Activated naive CD4-positive, alpha-beta T cell treated with anti-CD3 and anti-CD28 coated beads for 36 hours (primary cell): ENCODE measurements at places on chromosomes 1 and 21.

- DNase-seq, result no peak
Measured at GRCh38 chr21:45580576-45581321, 38.5 kb upstream of the SLC19A1 start.

GRCh38 chr1:108504447-108504846 is 54.3 kb downstream of the NBPF6 start:
- DNase-seq, result no peak

DNA sequence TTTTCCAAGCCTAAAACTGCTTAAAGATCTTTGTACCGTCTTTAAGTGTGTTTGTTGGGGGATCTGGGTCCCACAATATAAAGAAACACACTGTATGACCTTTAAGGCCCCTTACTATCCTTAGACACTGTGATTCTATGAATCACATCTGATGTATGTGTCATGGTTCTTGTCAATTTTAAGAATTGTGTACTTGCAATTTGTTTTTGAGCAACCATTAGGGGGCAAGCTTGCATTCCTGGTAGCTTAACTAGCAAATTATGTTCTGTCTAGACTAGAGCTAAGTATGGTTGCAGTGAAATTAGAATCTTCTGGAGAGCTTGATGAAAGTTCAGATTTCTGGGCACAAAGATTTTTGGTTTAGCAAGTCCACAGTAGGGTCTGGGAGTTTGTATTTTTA is 219.5 kb downstream of the TPR start:
- peak; percentile 28 for DNase-seq

DNA sequence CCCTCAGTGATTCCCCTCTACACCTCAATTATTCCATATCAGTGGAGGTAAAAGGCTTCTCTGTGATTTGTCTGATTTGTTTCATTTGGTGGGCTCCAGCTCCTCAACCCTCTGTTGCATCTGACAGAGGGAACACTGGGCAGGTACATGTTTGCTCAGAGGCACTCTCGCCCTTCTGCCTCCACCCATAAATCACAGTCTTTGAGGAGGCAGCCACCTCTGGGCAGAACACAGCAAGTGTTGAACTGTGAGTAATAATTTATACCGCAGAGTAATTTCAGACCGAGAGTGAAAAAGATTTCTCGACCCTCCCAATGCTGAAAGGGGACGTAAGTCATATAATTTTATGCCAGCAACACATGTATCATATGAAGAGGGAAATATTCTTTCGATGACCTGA is 330.1 kb upstream of the PBX1 start:
- no peak for DNase-seq
